ENCODE measurements at places on chromosomes 5 and 9.
A peak's percentile ranks its signal among the peaks of the same experiment; 100 is the strongest.

GRCh38 chr5:95555553-95555952 is 652 bp downstream of the ARSK start:
- DNase-seq: no peak

DNA sequence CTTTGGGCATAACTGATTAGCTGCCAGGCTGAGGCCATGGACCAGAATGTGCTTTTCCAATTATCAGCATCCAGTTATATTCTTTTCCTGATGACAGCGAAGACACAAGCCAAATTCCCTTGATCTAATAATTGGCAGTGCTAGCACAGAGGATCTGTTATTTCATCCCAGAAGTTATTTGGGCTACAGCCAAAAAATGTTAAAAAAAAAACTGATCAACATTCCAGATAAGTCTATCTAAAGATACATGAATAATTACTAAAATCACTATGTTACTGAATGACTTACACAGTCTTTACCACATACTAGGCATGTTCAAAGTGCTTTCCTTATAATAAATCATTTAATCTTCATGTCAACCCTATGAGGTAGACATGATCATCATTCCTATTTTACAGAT is 13.5 kb upstream of the PDZD2 start:
- DNase-seq: no peak

- DNase-seq: peak; percentile 79
These were observed 30.3 kb downstream of the CAST start for GRCh38 chr5:96692441-96692840.

DNA sequence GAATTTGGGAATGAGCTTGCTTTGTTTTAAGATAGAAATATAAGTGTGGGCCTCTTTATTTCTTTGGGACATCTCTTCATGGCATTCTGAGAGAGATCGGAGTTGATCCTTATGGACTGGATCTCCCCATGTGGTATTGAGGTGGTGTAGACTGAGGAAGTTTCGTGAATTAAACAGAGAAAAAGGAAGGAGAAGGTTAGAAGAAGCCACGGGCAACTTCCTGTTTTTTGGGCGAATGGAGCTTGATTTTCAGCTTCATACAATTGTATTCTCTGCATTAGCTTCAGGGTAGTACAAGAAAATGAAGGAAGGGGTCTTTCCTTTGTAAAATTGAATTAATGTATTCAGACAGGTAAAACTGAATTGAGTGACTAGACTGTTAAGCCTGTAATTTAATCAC is 70.5 kb upstream of the HMHB1 start:
- peak; percentile 64 for DNase-seq

Measured in suppressor macrophage (primary cell).